ENCODE measurements at places on chromosomes 3 and 15.
A peak's percentile ranks its signal among the peaks of the same experiment; 100 is the strongest.

- no peak for DNase-seq
Measured at GRCh38 chr3:184231671-184232070, 2.3 kb downstream of the VWA5B2 start.

DNA sequence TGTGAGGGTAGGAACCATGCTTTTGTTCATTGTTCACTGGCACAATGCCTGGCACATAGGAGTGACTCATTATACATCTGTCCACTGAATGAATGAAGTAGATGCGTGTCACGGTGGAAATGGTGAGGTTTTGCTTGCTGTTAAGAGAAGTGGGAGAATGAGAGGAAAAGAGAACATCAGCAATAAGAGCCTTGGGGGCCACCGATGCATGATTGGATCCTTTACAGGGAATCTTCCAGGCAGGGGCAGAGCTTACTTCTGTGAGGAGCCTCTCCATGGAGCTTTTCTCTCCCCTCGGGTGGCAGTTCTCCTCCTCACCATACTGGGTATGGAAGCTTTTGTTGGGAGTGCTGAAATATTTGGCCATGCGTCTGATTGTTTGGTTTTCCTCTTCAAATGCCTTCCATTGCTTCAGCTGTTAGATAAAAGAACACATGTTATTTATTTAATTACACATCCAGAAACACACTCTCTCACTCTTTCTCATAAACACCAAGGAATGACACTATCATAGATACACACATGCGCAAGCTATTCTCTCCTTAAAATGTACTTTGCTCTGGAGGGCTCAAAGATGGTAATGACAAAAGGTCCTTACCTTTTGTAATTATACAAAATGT, 78.9 kb upstream of the GSK3B start:
- DNase-seq = no peak

GRCh38 chr3:78665776-78666469, 1101.9 kb downstream of the ROBO1 start:
- DNase-seq = no peak

DNA sequence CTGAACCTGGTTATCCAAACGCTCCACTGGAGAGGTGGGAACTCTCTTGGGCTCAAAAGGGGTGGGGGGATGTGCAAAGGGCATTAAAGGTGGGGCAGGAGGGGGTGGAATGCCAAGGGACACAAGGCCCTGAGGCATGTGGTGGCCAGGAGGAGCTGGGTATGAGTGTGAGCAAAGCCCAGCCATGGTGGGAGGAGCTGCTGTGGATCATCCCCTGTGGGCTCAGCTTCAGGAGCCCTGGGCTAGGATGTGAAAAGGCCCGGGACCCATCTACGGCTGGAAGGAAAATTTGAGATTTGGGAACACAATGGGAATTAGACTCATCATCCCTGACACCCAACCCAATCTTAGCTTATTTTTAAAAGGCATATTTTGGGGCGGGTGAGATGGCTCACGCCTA, 33.3 kb downstream of the MGLL start:
- DNase-seq = no peak

- DNase-seq = peak; percentile 43
Measured at GRCh38 chr15:68204776-68205557, at the start of gene CALML4. TSS of gene CALML4 (minus strand) at chr15:68205332. CDS start at chr15:68205247, 85 bp downstream.

DNA sequence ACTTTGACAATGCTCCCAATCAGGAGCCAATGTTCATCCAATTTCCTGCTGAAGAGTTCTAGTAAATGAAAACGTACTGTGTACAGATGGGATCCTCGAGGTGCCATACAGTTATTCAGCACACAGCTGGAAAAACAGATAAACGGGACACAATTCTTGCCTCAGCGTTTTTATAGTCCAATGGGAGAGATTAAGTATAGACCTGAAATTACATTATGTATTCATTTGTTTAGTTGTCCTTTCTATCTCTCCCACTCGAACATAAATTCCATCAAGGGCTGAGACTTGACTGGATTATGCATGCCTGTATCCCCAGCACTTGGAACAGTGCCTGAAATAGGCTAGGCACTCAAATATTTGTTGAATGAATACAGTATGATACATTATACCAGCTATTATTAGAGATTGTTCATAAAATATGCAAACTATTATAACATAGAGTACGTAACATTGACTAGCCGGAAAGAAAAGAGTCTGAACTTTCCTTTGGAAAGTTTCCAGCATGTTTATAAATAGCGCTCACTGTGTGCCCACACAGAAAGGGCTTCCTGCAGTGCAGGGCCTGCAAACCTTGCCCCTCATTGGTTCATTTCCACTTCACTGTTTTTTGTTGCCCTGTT, 27.4 kb upstream of the SNTN start:
- DNase-seq = peak; percentile 66

- no peak for DNase-seq
Measured at GRCh38 chr3:126620738-126621137, 34.2 kb downstream of the TXNRD3 start.

GRCh38 chr15:79032656-79033055, 57.9 kb downstream of the RASGRF1 start:
- DNase-seq = no peak

DNA sequence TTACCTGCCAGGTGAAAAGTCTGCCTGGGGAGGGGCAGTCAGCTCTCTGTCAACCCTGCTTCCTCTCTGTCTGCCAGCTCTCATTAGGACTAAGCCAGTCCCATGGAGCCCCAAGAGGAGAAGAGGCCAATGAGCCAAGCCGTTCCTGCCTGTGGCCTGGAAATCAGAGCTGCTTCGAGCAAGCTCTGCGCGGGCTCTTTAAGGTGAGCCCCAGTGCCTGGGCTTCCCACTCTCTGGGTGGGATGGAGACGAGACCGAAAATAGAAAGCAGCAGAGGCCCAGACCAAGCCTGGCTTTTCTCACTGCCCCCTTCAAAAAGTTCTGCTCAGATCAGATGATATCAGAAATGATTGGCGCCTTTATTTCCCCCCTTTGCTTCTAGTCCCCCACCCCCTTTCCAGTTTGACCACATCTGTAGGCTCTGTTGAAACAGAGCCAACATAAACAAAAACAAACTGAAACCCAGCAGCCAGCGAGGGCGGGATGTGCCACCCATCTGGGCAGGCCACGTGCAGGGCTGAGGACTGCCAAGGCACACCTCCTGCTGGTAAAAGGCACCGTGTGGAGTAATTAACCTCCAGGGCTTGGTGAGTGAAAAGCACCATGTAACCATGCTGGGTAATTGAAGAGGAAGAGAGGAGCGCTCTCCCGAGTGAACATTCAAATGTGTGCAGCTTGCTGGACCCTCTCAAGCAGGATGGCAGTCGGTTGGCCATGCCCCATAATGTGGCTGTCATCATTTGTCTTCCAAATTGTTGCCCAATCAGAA, 471.0 kb upstream of the PROK2 start:
- peak; percentile 30 for DNase-seq

- no peak for DNase-seq
Measured at GRCh38 chr3:150995510-150995909, 23.0 kb upstream of the CLRN1 start.

DNA sequence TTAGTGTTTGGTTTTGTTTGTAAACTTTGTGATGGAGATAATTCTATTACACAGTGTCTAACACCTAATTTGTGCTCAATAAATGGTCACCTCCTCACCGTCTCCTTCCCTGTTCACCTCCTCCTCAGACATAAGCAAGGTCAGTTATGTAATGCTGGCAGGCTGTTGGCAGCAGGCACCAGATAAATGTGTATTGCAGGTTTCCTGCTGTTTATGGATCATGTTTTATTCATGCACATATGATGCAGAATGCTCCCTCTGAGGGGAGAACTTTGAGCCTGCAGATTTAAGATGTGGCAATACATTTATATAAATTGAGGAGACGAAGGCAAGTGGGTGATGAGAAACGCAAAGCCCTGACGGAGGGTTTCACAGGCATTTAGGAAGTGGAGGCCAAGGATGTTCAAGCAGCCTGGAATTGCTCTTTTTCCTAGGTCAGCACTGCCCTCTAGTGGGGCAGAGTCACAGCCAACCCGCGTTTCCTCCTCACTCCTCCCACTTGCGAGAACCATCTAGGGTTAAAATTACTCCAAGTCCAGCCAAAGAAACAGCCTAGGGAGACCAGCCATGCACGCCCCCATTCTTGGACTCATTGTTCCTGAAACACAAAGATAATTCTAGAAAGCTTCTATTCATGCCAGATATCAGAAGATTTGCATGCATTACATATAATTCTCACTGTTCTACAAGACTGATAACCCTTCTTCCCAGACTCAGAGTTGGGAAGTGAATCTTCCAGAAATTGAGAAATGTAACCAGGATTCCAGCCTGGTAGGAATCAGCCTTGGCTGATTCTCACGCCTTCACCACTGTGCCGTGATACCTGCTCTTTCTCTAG, 228.7 kb downstream of the SLCO3A1 start:
- peak; percentile 73 for DNase-seq

- DNase-seq = no peak
Measured at GRCh38 chr3:6260551-6261191, 600.2 kb upstream of the GRM7 start.

DNA sequence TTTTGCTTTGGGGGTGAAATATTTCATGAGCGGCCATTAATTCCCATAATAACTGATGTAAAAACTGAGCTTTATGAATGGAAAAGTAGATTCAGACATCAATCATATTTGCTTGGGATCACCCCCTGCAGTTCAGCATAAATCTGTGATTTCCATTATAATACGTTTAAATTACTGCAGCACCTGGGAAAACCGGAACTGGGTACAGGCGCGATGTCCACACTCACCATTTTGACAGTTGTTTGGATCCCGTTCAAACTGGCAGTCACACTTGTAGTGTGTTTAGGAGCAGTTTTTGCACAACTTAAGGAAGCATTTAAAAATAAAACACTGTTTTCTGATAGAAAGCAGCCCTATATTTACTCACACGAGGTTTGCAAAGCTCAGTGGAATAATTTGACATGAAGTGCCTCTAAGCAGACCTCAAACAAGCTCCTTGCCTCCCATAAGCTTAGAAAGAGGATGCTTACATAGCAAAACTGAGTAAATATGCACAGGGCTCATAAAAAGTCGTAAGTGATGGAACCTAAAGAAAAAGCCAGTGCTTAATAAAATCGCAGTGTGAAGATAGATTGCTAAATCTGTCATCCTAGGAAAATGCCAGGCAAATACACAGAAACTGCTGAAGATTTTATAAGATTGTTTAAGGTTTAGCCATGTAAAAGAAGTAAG, 377.6 kb downstream of the PTPRG start:
- no peak for DNase-seq

- DNase-seq = peak; percentile 37
Measured at GRCh38 chr3:100709842-100710260, 557 bp downstream of the TFG start.

- no peak for DNase-seq
Measured at GRCh38 chr3:38653685-38654537, 4.4 kb upstream of the SCN5A start.

GRCh38 chr3:18446149-18446825, 21.1 kb upstream of the SATB1 start:
- no peak for DNase-seq

DNA sequence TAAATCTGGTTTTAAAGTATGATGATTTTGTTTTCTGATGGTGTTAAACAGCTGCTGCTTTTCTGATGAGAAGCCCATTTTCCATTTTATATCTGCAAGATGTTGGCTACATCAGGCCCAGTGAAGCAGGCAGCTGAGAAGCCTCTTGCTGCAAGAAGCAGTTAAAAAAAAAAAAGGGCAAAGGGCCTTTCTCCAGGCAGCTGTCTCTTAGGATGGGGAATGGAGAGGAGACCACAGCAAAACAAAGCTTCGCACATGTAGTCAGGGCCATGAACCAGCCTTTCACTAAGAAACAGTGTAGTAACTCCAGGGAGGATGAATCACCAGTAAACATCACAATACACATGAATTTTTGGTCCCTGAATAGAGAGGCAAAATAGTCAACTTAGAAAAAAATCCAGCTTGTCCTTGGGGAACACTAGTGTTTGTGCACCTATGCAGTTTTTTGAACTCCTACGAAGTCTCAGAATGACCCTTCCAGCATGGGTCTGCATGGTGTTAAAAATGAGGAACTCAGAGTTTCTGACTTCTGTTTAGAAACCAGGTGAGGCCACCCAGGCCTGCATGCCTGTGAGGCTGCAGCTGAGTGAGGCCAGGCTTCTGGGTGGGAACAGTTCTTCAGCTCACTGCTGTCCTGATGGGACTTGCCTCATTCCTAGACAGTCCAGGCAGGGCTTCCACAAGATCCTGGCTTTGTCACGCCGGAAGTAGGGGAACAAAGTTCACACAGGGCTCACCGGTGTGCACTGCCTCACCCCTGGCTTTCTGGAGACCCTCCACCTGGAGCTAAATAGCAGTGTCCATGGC, 518.7 kb downstream of the MCTP2 start:
- no peak for DNase-seq

GRCh38 chr3:177746337-177746933, 549.2 kb upstream of the TBL1XR1 start:
- DNase-seq = no peak

- no peak for DNase-seq
Measured at GRCh38 chr15:70646169-70646568, 117.2 kb downstream of the UACA start.

- DNase-seq = no peak
Measured at GRCh38 chr3:57518276-57518915, 25.7 kb downstream of the DNAH12 start.

DNA sequence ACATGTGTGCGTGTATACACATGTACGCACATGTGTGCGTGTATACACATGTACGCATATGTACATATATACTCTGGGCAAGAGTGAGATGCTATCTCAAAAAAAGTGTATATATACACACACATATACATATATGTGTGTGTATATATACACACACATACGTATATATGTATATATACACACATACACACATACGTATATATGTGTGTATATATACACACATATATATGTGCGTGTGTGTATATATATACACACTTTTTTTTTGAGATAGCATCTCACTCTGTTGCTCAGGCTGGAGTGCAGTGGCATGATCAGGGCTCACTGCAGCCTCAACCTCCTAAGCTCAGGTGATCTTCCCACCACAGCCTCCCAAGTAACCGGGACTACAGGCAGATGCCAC, 8.4 kb downstream of the HACL1 start:
- DNase-seq = no peak

DNA sequence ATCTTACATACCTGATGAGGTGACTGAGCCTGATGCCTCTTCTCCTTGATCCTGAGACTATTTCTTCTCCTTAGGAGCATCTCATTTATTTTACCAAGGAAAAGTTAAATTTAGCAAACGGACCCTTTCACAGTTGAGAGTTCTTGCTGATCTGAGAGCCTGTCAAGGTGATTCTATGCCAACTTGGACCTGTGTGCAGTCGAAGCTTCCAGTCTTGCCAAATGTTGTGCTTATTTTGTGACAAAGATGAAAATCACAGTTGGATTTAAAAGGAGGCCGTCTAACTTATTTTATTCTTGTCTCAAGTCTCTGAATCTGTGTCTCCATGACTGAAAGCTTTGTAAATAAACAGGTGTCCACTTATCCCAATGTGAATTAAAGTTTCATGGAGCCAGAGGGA, 296.3 kb upstream of the EPHA3 start:
- DNase-seq = no peak

GRCh38 chr3:73108750-73109149, 47.3 kb downstream of the EBLN2 start:
- DNase-seq = no peak

DNA sequence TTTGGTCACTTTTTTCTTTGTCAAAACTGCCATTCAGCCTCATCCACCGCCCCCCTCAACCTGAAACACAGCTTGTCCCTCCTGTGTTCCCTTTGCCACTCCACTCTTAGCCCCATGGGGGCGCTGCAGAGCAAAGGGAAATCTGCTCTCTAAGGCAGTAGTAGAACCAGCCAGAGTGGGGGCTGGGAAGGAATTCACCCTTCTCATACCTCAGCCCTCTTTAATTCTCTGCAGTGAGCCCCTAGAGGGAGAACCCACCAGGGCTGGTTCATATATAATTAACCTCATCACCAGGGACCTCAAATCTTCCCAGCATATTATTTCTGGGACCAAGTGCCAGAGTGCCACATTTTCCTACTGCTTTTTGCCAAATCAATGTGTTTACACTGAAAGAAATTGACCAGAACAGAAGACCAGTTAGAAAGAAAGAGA, 2.8 kb upstream of the BCL6 start:
- DNase-seq = peak; percentile 70
